ENCODE measurements at places on chromosomes 4 and X. TPM values are rescaled to one million over a fixed set of nuclear protein-coding genes. Genes with fewer than 3 reads are reported as not detected.

Gene NMU
- not detected for total RNA-seq

Gene UGT8
- total RNA-seq = not detected

Gene GABRG1
- not detected for total RNA-seq

Gene PRSS12
- total RNA-seq = 2.3 TPM

Gene ASB9
- total RNA-seq = 0.29 TPM

Gene NAT8L
- total RNA-seq = under 0.01 TPM

Gene PF4V1
- total RNA-seq = 1.6 TPM

Gene RNF150
- total RNA-seq = 2.6 TPM

Gene PRAF2
- 34.6 TPM for total RNA-seq

Gene SLC30A9
- 59.7 TPM for total RNA-seq

Gene GAGE12H
- total RNA-seq = not detected

Gene PPBP
- not detected for total RNA-seq

Gene NEXMIF
- total RNA-seq = not detected

Gene VSIG1
- 0.35 TPM for total RNA-seq

Gene SYP
- not detected for total RNA-seq

Gene AKAP14
- not detected for total RNA-seq
